RPMI7951 (cell line): ENCODE measurements at places on chromosomes 13 and 19.
A peak's percentile ranks its signal among the peaks of the same experiment; 100 is the strongest.

GRCh38 chr19:10854350-10855089, 6.3 kb downstream of the C19orf38 start:
- DNase-seq = no peak

- DNase-seq = peak; percentile 80
Observed at GRCh38 chr13:40388617-40389016, 277.8 kb downstream of the FOXO1 start.

DNA sequence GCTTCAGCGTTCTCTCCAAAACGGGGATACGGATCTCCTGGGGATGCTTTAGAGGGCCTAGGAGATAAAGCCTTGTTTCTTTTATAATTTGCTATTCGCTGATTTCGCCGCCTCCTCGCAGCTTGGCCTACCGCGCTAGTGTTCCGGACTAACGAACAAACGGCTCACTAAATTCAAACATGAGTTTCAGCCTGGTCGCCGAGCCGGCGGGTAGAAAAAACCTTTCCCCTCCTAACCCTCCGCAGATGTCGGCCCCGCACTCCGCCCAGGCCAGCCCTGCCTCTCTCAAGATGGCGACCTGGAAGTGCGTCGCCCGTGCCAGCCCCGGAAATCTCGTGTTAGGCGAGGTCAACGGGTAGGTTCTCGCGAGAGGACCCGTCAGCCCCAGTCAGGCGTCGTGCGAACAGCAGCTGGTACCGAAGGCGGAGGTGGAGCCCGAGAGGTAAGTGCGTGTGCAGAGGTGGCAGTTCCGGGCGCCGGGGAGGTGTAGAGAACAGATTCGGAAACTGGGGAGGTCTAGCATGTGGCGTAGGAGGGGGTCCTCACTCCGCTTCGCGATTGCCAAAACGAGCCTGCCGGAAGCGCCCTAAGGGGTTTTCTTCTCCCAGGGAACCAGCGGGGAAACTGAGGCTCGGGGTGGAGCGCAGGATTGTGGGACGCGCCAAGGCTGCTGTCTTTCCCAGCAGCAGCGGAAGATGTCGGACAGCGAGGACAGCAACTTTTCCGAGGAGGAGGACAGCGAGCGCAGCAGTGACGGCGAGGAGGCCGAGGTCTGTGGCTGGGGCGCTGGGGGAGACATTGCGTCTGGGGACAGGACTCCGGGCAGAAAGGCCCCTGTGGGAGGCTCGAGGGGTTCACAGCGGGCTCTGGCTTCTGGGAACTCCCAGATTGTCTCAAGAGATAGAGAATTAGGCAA, at the start of gene SUPT5H:
TSS of gene SUPT5H (plus strand) at position 387 of the 916 bp plus-strand sequence. CDS start at position 696, 309 bp downstream.
- DNase-seq = peak; percentile 97

DNA sequence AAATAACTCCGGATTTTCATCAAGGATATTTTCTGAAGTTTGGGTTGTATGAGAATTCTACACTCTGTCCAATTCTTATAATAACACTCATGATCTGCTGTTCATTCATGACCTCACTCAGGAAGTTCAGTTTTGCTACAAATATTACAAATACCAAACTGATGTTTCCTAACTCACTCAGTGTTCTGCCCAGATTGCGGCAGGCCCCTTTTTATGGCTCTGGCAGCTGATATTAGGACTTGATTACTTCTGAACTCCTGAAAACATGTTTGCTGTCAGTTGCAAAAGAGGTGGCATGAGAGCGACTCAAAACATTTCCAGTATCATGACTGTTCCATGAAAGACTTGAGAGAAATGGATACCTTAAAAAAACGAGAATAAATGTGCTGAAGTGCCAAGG, 188.0 kb downstream of the RGCC start:
- no peak for DNase-seq

DNA sequence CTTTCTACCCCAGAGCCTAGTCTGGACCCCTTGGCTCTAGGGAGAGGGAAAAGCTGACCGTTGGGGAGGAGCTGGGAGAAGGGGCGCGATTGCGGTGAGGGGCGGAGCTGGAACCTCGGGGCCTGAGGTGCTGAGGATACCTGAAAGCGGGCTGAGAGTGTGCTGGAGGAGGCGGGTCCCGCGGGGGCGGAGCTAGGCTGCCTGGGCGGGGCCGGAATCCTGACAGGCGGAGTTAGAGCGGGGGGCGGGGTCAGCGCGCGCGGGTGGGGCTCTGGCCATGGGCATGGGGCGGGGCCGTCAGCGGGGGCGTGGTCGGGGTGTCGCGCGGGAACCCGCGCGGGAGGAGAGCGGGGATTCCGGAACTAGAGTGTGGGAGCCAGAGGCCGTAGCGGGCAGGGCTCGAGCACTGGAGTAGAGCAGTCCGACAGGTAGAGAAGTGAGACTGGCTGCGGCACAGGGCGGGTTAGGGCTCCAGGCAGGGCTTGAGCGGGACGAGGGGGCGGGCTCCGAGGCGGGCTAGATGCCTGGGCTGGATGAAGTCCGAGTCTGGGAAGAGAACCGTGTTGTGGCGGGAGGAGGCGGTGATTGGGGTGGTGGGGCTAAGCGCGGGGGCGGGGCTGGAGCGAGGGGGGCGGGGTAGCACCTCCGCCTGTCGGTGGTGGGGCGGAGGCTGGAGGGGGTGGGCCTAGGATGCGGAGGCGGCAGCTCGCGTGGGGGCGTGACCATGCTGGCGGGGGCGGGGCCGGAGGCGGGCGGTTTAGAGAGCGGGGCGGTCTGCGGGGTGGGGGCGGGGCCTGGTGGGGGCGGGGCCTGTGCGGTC, at the start of gene INAFM1:
TSS of gene INAFM1 (plus strand) at position 815 of the 820 bp plus-strand sequence. CDS start 35 bp downstream, outside the sequence.
- DNase-seq = peak; percentile 86

GRCh38 chr19:39160889-39161672, 35.5 kb downstream of the PAK4 start:
- peak; percentile 22 for DNase-seq

DNA sequence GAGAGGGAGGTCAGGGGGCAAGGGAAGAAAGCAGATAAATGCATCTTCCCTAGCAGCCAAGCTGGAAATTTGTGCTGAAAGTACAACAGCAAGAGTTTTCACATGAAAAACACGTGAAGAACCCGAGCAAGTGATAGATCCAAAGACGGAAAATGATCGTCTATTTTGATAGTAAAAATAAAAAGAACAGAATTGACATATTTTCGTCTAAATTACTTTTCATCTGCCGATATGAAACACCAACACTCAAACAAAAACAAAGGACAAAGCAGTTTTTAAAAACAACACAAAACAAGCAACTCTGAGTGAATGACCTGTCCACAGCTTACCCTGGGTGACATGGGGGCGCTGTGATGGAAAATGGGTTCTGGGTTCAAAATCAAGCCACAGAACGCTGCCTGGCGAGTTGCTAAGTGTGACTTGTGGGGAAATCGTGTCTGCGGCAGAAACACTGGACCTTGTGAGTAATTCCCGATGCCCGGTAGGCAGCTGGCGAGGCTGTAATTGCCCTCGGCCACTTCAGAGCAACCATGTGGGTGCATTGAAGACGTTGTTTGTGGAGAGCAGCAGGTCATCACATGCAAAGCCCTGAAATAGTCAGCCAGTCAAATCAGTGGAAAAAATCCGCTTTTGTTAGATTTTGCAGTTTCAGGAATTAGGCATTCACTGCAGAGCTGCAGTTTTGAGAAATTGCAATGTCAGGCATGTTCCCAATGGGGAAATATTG, 7.4 kb downstream of the SOX1 start:
- no peak for DNase-seq

- DNase-seq = no peak
Observed at GRCh38 chr13:111121506-111121905, 6.4 kb downstream of the ARHGEF7 start.

DNA sequence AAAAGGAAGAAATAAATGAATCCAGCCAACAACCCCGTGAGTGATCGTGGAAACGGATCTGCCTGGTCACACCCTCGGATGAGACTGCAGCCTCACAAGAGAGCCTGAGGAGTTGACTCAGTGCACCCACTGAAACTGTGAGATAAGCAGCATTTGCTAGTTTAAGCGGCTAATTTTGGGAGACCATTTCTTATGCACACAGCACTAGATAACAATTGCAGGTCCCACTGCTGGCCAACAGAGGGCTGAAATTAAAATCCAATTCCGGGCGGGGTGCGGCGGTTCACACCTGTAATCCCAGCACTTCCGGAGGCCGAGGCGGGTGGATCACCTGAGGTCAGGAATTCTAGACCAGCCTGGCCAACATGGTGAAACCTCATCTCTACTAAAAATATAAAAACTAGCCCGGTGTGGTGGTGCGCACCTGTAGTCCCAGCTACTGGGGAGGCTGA, 3.6 kb downstream of the UQCR11 start:
- DNase-seq = no peak

DNA sequence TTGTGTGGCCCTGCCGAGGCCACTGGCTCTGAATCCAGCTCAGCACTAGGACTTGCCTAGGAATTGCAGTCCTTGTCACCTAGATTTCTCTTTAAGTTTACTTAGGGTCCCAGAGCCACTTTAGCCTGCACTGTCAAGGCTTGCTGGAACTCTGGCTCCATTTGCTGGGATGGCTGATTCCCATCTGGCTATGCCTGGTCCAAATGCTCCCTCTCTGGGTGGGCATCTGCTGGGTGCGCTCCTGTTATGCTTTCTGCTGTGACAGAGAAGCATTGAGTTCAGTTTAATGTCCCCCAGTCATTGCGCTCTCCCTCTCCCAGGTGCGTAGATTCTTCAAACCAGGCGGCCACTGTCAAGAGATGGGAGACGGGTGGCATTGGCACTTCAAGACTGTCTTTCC, 102.2 kb downstream of the MTUS2 start:
- no peak for DNase-seq

GRCh38 chr19:10513223-10513622, 4.0 kb downstream of the S1PR5 start:
- no peak for DNase-seq

DNA sequence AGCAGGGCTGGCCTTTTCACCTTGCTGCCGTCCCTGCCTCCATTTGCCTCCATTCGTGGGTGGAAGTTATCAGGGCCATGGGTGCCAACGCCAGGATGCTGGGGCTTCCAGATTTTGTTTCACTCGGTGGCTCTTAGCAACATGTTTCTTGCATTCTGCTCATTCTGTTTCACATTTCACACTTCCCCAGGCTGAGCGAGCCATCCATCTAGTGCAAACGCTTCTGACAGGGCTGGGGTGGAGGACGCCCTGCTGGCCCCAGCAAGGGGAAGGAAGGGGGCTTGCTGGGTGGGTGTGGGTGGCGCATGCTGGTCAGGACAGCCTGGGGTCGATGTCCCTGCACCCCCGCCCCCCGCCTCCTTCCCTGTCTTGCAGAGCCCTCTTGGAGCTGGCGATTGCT, 165.2 kb downstream of the URI1 start:
- no peak for DNase-seq

- no peak for DNase-seq
Observed at GRCh38 chr13:97353927-97354675, 79.9 kb upstream of the RAP2A start.

GRCh38 chr13:88866195-88866594, 1195.0 kb downstream of the SLITRK5 start:
- DNase-seq = no peak

GRCh38 chr19:11024259-11024658, 63.4 kb downstream of the SMARCA4 start:
- DNase-seq = peak; percentile 17

DNA sequence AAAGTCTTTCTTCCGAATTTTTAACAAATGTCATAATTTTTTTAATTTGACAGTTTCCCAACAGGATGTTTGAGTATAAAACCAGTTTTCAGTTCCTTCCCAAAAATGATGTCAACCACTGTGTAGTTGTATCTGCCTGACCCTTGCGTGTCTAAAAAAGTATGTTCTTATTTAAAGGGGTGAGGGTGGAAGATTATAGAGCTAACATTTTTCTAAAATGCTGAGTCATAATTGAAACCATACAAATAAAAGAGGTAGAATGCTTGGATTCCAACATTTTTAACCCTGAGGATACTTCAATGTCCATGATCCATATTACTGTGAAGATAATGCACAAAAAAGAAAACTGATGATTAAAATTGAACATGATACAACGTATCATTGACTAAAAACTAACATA, 1388.8 kb downstream of the UQCRFS1 start:
- peak; percentile 66 for DNase-seq

DNA sequence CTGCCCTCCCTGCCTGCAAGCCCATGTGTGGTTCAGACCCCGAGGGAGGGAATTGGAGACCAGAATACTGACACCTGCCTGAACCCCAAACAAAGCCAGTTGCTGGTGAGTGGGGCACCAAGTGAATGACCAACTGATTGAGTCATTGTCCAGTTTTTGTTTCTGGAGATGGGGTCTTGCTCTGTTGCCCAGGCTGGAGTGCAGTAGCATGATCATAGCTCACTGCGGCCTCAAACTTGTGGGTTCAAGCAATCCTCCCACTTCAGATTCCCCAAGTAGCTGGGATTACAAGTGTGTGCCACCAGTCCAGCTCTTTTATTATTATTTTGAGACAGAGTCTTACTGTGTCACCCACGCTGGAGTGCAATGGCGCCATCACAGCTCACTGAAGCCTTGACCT, 4.0 kb downstream of the CCL25 start:
- DNase-seq = no peak

DNA sequence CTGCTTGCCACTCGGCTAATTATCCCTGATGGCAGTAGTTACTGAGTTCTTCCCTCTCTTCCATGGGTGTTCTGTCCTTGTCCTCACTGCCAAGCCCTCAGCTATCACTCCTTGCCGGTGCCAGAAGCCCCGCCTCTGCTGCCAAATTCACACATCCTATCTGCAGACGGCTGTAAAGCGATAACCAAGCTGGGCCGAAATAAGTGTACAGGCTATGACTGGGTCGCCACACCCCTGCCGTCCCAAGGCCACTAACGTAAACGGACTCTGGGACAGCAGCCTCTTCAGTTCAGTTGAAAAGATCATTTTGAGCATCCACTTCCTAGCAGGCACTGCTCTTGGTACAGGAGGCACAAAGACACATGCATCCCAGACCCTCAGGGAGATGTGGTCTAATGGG, 13.3 kb downstream of the SLC7A1 start:
- DNase-seq = no peak

- no peak for DNase-seq
Observed at GRCh38 chr19:31629579-31630363, 280.5 kb upstream of the TSHZ3 start.

DNA sequence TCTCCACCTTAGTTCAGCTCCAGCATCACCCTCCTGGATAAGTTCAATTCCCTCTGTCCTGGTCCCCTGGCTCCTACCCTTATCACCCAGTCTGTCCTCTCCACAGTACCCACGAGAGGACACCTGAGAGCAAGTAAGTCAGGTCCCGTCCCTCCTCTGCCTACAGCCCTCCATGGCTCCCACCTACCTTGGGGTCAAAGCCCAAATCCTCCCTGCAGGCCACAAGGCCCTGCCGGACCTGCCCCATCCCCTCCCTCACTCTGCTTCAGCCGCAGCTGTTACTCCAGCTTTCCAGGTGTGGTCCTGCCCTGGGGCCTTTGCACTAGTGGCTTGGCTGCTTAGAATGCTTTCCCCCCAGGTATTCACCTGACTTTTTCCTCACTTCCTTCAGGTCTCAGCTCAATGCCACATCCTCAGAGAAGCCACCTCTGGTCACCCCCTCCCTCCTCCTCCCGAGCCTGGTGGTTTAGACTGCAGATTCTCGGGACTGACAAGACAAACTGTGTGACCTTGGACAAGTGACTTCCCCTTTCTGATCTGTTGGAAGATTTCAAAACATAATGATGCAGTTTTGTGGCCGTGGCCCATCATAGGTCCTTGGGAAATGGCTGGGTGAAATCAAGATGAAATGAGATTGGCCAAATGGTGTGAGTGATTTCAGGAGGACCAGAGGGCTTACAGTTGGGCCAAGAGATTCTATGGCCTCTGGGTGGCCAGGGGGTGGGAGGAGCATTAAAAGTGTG, 3.6 kb downstream of the TUBB4A start:
- no peak for DNase-seq
